ENCODE measurements at places on chromosomes 3 and 15. TPM values are rescaled to one million over a fixed set of nuclear protein-coding genes. Genes with fewer than 3 reads are reported as not detected.

- DNase-seq = peak; percentile 1
These were observed 11.2 kb upstream of the TXNRD3 start for GRCh38 chr3:126665959-126666657.

DNA sequence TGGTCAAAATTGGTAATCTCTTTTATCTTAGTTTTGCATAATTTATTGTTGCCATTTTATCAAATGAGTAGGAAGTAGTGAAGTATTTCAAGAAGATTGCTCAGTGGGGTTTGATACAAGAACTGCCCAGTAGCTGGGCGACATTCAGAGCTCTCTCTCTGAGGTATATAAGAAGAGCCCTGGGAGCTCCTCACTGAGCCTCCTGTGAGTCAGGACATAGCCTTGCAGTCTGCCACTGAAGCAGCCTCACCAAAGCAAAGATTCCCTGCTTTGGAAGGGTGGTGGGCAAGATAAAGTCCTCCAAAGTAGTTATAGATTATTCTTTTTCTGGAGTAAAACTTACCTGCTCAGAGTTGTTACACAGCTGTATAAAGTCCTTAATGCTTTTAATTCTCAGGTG is 26.1 kb downstream of the SKIL start:
- no peak for DNase-seq

GRCh38 chr3:195221876-195222617 is 48.9 kb downstream of the XXYLT1 start:
- DNase-seq = no peak

GRCh38 chr3:132378846-132379245 is 38.5 kb upstream of the DNAJC13 start:
- DNase-seq = no peak

DNA sequence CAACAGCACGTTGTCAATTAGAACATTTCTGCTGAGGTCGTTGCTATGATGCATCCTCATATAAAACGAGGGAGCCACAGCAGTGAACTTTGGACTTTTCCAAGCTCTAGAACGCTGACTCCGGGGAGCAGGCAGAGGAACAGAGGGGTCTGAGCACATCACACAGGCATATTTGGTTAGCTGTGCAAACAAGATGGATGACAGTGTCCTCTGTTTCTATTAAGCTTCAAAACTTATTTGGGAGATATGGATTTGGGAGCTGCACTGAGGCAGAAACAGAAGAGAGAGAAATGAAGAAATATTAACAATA is 278.0 kb upstream of the TBL1XR1 start:
- DNase-seq = no peak

ESYT3 gene
- total RNA-seq = 3.5 TPM

DNA sequence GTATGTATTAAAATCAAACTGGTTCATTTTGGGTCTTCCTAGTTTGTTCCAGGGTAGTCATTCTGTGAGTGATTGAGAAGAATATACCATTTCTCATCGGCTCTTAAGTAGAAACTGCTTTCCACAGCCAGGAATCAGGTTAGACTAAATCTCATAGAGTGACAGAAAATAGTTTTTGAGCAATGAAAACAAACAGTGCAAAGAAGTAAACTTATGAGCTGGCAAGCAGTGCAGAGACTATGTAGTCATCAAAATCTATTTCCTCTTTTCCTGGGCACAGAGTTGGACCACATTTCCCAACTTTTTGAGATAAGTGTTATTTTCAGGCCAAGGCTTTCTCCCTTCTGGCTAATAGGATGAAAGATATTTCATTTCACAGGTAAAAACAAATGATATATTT is 66.5 kb downstream of the UBE3A start:
- no peak for DNase-seq

DNA sequence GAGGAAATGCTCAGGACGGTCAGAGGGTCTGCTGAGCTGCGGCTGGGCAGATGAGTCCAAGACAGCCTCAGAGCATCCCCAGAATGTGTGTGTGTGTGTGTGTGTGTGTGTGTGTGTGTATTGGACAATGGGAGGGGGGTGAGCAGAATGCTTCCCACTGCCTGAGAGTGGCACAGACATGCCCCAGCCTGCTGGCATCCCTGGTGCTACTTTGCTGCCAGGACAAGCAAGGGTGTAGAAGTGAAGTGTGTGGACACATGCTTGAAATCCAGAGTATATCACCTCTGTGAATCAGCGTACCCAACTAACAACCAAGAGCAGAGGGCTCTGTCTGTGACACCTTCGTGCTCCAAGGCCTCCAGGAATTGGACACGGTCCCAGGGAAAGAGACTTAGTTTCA is 76.3 kb downstream of the SLC9A9 start:
- DNase-seq = no peak

DNA sequence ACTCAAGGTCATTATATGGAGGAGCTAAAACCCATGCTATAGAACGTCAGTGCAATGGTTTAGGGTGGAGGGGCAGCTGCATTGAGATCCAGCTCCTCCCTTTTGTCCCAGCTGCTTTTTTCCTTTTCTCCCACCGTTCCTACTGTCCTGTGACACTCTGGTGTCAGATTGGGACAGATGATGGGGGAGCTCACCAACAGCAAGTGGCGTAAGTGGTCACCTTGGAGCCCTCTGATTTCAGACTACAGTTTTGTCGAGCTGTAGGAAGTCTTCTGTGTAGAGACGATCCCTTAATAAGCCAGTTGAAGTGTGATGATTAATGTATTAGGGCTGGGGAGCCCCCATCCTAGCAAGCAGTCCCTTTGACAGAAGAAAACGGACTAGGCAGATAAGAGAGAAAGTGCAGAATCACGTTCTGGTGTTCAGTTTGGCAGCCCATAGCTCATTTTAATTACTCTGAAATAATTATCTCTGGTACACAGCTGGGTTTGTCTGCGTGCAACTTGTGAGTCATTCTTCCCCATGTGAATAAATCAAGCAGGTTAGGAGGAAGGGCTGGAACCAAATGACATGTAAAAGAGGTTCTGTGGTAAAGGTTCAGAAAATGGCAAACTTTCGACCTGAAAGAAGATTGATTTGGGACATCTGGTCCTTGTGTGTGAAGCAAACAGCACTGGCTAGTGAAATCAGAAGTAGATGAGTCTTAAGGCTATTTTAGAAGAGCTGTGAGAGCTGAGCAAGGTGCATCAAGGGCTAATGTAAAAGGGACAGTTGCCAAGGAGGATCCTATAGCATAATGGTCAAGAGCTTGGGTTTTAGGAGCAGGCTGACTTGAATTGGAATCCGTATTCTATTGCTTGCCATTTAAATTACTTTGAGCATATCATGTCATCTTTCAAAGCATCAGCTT is 241.4 kb downstream of the EDEM1 start:
- no peak for DNase-seq

PIERCE2 gene
- 2.9 TPM for total RNA-seq

GRCh38 chr3:190581041-190581541 is 67.2 kb downstream of the IL1RAP start:
- no peak for DNase-seq

DNA sequence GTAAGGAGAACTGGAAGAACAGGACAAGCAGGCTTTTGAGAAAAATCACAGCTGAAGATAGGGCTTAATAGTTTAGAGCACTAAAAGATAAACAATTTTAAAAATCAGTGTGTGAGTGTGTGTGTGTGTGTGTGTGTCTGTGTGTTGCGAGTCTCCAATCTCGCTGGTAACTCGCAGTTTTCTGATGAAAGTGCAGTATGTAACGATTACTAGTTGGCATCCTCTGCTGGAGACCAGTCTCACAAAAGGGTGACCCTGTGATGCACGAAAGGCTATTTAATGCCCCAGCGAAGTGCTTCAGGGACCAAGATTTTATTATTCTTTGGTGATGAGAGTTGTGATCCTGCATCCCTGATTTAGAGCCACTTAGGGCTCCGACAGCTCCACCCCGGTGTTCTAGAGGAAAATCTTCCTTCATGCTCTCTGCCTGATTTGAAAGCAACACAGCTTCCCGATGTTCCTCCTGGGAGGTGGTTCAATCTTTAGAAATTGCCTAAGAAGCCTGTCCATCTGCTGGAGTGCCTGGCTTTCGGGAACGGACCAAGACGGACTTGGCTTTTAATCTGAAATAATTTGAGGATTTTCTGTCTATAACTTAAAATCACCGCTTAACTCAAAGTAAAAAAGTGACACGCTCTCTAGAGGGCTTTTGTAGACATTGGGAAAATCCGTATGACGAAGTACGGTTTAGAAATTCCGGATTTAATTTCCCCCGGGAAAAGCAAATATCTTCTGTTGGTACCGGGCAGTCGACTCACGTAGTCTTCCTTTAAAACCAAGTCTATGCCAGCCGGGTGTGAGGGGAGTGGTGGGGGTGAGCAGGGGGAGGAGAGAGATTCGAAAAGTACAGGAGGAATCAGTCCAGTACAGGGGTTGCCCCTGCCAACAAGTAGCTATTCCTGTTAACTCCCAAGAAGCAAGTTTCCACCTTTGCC is 1.1 kb upstream of the ALCAM start:
- peak; percentile 21 for DNase-seq

GRCh38 chr15:85899927-85900326 is 105.2 kb upstream of the KLHL25 start:
- no peak for DNase-seq

GRCh38 chr3:168895419-168895818 is 768.1 kb downstream of the MECOM start:
- no peak for DNase-seq

TCAIM gene
- total RNA-seq = 24.9 TPM

DNA sequence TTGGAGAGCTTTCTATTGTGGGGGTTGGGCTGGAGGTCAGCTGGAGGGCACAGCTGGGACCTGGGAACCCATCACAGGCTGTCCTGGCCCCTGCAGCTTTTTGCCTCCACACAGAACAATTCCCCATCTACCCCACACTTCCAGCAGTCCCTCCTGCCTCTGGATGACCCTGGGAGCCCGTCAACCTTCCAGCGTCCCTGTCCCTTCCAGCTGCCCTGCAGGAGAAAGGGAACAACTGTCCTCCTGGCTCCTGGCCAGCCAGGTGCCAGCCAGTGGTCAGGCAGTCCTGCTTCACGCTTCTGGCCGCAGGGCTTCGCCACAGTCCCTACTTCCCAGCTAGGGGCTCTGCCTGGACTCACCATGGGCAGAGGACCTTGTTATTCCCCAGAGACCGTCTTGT is 27.2 kb downstream of the LINGO1 start:
- DNase-seq = no peak

Measured in Calu3 (cell line).